Stimulated activated CD4-positive, alpha-beta T cell treated with anti-CD3 and anti-CD28 coated beads, Interleukin-12 subunit alpha, Interleukin-12 subunit beta, amount 100 ng/mL, for 4 hours (primary cell): ENCODE measurements at places on chromosomes 16 and 17.
A peak's percentile ranks its signal among the peaks of the same experiment; 100 is the strongest.

DNA sequence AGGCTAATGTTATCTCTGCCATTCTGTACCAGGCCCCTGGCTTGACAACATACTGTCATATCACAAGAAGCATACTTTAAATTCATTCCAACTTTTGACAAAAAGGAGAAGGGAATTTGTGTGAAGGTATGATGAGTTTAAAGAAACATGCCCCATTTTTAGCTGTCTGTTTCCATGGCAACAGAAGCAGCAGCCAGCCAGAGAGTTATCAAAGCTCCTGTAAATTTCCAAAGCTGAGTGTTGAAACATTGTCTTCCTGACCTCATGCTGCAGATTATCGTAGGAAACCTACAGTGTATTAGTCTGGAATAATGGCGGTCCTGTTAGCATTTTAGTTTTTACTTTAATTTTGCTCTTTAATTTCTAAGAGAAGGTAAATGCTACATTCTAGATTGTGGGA, 124.9 kb downstream of the MRTFB start:
- DNase-seq = no peak

- no peak for DNase-seq
These were observed 7.4 kb downstream of the FOXF1 start for GRCh38 chr16:86517652-86518258.

DNA sequence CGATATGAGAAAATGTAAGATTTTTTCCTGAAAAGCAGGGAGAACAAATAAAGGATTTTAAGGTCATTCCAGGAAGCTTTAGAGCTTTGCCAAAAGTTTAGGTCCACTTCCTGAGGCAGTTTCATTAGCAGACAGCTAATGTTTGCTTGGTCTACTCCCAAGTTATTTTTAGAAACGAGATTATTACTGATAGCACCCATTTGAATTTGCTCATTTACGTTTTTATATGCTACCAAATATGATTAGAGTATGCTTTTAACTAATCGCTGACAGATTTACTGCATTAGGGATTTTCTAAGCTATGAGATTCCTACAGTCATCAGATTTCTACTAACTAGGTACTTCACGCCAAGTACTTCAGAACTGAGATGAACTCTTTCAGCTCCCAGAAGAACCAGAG, 98.1 kb downstream of the WNT3 start:
- no peak for DNase-seq

- no peak for DNase-seq
These were observed 6.1 kb upstream of the ATP6V0C start for GRCh38 chr16:2507665-2508064.

- no peak for DNase-seq
These were observed 80.6 kb downstream of the TUBD1 start for GRCh38 chr17:59812139-59812538.

DNA sequence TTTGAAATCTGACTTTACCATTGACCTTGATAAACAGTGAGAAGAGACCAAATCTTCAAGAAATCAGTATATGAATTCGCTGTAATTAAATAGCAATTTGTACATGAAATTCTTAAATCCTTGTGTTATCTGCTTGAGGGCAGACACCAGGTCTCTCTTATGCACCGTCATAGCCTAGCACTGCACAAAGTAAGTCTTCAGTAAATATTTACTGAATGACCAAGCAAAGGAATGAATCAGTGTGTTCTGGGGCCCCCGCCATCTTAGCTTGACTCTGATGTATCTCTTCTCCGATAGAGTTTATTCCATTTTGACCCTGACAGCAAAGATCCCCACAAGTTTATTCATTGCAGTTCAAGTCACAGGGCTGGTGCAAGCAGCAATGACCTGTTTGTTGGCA, 328.0 kb downstream of the TMEM114 start:
- DNase-seq = no peak

DNA sequence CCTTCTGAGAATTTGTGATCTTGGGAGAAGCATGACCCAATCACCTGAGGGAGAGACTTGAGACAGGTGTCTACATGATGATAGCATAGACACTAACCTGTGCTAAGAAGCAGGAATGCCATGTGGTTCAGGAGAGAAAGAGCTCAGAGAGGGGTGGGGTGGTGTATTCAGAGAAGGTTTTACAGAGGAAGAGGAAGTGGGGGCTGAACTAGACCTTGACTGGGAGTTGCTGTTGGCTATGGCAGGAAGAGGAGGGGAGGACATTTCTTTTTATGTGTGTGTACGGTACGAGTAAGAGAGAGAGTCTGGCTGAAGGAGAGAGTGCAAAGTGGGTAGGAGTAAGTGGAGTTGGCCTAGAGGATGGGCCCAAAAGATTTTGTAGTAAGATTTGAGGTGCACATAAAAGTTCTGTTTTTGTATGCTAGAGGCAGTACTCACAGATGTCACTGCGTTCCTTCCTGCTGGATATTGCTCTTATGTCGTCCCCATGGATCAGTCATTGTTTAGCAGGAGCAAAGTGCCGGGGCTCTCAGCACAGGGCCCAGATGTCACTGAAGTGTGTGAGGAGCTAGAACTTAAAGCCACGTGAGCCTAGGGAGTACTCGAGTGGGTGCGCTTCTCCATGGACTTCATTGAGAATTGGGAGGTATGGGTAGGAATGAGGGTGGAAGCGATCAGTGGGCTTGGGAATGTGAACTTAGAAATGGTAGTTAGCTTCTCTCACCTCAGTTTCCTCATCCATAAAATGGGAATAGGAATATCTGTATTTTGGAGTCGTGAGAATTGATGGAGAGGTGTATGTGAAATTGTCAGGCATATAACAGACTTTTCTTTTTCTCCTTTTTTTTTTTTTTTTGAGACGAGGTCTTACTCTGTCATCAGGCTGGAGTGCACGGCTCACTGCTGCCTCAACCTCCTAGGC, 22.1 kb downstream of the SLC7A6 start:
- DNase-seq = no peak

GRCh38 chr16:81816351-81816750, 37.3 kb downstream of the PLCG2 start:
- no peak for DNase-seq

DNA sequence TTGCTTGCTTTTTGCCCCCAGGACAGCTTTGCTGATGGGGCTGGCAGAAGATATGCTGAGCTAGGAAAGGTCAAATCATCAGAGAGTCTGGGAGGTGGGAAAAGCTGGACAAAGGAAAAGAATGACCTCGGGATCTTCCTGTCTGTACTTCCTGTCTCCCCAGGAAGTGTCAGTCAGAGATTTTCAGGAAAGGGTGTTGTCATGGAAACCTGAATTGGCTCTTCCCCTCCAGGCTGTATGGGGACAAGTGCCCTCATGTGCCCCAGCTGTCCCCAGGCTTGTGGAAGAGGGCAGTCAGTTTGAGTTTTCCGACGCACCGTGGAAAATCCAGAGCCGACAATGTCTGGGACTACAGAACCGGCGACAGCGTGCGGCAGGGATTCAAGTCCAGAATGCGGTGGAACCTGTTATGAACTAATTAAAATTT, 122.7 kb upstream of the ZFHX3 start:
- no peak for DNase-seq

GRCh38 chr16:87947356-87948118, 3.7 kb upstream of the BANP start:
- DNase-seq = no peak

DNA sequence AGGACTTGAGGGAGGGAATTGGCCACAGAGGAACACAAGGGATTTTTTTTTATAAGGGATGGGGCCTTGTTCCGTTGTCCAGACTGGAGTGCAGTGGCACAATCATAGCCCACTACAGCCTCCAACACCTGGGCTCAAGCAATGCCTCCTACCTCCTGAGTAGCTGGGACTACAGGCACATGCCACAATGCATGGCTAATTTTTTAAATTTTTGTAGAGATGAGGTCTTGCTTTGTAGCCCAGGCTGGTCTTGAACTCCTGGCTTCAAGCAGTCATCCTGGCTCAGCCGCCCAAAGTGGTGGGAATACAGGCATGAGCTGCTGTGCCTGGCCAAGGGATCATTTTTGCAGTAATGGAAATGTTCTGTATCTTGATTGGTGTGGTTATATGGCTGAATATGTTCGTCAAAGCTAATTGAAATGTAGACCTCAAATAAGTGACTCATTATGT, 56.9 kb downstream of the VMP1 start:
- DNase-seq = no peak

GRCh38 chr16:3188925-3189825, 1.2 kb downstream of the OR1F1 start:
- DNase-seq = peak; percentile 57
